Immature natural killer cell (primary cell): ENCODE measurements at places on chromosomes 11 and 22.

DNA sequence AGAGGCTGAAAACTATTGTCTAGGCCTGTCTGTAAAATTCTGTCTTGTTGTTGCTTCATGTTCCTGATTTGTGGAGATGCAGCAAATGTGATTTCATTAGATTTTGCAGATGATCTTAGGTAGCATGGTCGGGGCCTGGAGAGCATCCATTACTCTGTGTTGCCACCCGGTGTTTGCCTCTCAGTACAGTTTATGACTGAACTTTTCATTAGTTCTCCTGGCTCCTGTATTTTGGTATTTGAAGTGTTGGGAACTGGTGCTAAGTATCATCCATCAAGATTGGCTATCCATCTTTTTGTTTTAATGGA is 7.7 kb downstream of the YWHAH start:
- DNase-seq = no peak

GRCh38 chr22:27107824-27108223 is 450.4 kb downstream of the MIAT start:
- DNase-seq = no peak

DNA sequence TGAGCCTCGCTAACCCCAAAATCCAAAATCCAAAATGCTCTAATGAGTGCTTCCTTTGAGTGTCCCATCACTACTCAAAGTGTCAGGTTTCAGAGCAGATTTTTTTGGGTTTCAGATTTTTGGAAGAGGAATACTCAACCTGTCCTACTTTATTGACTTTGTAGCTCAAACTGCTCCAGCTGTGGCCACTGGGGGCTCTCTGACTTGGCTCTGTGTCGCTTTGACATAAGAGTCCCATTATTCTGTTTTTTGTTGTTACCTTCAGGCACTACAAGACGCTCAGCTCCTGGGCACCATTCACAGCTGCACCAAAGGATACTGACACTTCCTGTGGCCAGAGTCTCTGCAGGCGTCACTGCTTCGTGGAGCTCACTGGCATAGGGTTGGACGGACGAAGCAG is 41.1 kb downstream of the PHF21B start:
- DNase-seq = no peak

GRCh38 chr11:33478111-33478573 is 221.0 kb downstream of the HIPK3 start:
- DNase-seq = no peak

- DNase-seq = no peak
Measured at GRCh38 chr11:107752949-107753822, 41.3 kb upstream of the SLN start.

DNA sequence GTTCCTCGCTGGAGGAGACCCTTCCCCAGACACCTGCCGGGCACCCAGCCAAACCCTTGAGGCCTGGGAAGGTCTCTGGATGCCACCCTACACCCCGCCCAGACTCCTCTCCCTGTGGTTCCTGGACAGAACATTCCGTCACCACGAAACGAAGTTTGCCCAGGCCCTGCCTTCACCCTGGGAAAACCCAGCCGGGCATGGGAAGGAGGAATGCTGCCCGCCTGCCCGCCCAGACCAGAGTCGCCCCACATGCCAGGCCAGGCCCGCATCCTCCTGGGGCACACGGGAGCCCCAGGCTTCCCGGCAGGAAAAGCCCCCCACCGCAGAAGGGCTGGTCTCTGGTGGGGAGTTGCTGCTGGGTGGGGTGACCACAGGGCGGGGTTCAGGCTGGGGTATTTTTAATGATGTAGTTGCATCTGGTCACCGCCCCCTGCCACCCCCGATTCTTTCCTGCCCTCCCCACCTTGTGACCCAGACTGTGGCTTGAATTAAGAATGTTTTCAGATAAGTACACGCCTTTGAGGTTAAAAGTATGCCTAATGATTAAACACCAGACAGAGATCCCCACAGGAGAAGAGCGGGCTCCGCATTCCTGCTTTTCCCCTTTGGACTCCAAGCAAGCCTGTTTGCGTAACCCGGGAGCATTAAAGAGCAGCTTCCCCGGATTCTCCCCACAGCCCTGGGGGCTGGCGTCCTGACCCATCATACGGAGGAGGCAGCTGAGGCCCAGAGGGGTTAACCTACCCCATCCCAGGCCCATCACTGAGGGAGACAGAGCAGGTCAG is 44.6 kb upstream of the PPARA start:
- no peak for DNase-seq

GRCh38 chr11:126601550-126602215 is 246.2 kb downstream of the ST3GAL4 start:
- no peak for DNase-seq

GRCh38 chr11:131884461-131885073 is 514.2 kb downstream of the NTM start:
- no peak for DNase-seq

GRCh38 chr11:68923614-68924013 is 19.9 kb downstream of the IGHMBP2 start:
- no peak for DNase-seq

DNA sequence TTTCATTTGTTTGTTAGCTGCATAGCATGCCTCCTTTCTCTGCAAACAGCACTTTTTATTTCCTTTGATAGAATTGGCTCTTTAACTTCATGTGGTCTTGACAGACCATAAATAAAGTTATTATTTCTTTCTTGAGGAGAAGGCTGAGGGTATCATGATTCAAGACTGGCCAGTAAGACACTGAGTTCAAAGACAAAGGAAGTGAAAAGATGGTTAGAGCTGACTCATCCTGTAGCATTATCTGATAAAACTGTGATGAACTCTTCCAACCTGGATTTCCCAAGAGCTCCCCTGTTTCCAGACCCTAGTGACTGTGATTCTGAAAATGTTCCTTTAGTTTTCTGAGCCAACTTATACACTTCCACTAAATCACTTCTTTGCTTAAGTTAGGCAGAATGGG is 179.3 kb upstream of the FAT3 start:
- DNase-seq = no peak

- no peak for DNase-seq
Measured at GRCh38 chr11:8650401-8650990, 32.0 kb downstream of the TRIM66 start.

GRCh38 chr22:33325232-33326004 is 267.2 kb upstream of the SYN3 start:
- no peak for DNase-seq

- DNase-seq = no peak
Measured at GRCh38 chr11:126840201-126840886, 160.2 kb downstream of the KIRREL3 start.

GRCh38 chr22:39601180-39601535 is 30.6 kb downstream of the CACNA1I start:
- no peak for DNase-seq

- no peak for DNase-seq
Measured at GRCh38 chr11:26037716-26038115, 294.2 kb upstream of the ANO3 start.

DNA sequence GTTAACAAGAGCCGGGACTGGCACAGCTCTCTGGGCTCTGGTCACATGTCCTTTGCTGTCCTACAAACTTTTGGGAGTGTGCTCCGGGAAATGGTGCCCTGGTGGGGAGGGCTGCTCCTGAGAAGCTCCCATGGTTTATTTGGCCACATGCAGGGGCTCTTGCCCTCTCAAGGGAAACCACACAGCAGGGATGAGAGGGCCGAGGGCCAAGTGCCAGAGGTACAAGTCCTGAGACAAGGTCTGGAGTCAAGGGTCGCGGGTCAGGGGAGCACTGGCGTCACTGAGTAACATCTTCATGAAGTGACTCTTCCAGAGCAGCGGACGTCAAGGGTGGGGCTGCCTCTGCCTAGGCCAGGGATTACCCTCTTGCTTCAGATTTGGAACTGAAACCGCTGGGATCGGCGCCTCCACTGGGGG is 1160.6 kb downstream of the TBC1D22A start:
- DNase-seq = no peak

DNA sequence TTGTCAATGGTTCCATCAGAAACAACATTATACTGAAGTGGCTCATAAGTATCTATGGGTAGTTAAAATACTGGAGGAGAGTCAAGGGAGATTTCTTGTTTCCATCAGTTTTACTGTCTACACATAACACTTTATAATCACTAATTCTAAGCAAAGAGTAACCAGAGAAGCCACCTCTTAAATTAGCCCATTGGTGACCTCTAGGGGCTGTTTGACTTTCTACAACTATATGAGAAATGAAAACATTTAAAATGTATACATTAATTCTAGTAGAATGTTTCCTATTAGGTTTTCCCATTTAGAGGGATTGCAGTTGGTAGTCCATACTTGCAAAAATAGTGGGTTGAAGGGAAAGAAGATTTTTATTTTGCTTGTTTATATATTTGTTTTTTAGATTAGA is 504.3 kb downstream of the FAM181B start:
- no peak for DNase-seq

DNA sequence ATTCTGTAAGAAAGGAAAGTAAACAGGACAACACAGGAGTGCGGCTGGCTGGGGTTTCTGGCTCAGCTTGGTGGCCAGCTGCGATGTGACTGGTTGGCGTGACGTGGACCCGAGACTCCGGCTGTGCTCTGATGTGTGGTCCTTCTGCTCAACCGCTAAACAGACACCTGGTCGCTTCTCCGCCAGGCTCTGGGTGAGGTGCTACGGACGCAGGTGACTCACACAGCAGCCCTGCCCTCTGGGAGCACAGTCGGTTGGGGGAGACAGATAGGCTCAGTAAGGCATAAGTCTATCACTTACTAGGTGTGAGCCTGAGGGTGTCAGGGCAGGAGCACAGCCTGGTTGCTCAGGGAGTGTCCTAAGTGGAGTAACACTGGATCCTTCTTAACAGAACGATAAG is 8.2 kb downstream of the RTL6 start:
- no peak for DNase-seq

GRCh38 chr11:57646194-57646798 is 3.4 kb downstream of the YPEL4 start:
- DNase-seq = no peak

DNA sequence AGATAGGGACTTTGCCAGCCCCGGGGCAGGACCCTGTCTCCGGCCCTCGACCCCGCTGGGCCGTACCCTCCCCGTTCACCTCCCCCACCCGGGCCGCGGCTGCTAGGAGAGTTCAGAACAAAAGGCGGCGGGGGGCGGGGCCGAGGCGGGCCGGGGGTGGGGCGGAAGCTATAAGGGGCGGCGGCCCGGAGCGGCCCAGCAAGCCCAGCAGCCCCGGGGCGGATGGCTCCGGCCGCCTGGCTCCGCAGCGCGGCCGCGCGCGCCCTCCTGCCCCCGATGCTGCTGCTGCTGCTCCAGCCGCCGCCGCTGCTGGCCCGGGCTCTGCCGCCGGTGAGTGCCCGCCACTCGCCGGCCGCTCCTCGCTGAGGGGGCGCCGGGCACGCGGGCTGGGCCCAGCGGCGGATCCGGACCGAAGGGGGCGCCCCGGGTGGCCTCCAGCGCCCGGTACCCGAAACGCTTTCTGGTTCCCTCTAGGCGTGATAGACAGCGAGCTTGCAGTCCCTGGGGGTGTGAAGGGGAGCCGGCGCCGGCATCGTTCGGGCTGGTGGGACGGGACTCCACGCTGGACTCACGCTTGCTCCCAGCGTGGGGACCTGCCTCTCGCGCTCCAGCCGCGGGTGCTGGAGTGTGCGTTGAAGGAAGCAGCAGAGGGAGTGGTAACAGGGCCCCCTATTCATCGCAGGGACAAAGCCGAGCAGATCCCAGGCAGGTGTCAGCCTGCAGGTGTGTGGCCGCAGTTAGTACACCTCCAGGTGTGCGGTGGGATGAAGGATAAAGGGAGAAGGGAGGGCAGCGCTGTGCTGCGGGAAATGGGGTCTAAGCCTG is at the start of gene MMP11:
MMP11 (plus strand) TSS at position 201 of the 825 bp plus-strand sequence; CDS start at position 223, 22 bp downstream.
- peak; percentile 54 for DNase-seq

- DNase-seq = no peak
Measured at GRCh38 chr11:133172349-133172748, 360.0 kb downstream of the OPCML start.

GRCh38 chr11:116610190-116610589 is 162.6 kb downstream of the BUD13 start:
- DNase-seq = no peak

DNA sequence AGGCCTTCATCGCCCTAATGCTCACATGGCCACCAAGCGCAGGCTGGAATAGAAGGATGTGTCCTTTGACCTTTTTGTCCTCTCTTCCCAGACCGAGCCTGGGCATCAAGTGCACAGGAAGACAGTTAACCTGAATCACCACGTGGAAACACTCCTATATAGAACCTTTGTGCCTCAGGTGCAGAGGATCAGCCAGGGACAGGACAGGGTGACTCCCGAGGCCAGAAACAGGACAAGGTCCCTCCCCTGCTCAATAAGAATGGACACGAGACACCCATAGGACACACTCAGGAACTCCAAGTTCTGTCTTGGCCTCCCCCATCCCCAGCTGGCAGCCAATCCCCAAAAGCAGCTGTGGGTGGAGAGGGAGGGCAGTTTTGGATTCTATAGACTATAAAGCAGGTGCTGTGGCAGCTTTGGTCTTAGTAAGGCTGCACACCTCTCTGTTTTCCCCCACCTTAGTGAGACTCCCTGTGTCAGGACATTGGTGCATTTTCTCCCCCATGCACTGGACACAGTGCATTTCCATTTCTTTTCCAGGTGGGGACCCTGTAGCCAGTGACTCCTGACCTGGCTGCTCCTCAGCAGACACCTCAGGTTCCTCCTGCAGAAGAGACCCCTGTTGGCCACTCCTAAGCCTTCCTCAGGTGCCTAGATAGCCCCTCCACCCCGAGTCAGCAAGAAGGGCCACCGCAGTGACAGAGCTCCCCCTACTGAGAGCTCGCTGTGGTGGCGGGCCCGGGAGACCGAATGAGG is 43.6 kb upstream of the POU2AF1 start:
- DNase-seq = no peak

DNA sequence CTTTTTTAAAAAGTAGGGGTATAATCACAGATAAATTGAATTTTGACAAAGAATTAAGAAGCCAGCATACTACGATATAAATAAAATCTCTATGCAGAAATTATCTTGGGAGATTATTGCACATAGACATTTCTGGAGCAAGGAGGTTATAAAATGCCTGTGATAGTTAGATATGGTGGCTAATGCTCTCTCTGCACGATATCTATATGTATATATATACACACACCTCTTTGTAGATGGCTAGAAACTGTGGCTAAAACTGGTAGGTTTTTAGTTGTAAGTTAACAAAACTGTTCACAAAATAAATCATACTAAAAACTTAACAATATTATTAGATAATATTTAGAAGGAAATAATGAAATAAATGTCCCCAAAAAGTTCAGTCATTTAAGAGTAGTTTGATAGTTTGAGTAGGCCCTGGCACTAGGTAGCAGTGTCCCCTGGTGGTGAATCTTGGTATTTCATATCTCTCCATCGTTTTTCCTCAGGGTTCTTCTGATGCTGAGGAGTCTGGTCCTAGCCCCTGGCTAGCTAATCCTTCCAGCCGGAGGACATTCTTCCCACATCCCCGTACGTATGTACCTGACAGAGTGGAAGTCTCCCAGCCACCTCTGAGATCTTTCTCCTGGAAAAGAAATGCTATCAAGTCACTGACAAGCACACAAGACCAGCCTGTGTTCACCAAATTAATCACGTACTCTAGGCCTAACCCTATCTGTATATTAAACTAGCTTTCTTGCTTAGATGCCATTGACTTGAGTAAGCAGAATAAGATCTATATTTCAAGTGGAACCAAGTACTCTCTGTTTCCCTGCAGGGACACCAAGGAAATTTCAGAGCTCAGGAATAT is 32.2 kb downstream of the ART5 start:
- no peak for DNase-seq

GRCh38 chr11:76680518-76681425 is 10.2 kb upstream of the LRRC32 start:
- peak; percentile 49 for DNase-seq

GRCh38 chr22:44691796-44692661 is 10.0 kb upstream of the PRR5 start:
- DNase-seq = no peak

- no peak for DNase-seq
Measured at GRCh38 chr22:24894220-24894975, 52.1 kb downstream of the LHFPL7 start.

GRCh38 chr11:60241786-60242185 is 1.2 kb downstream of the MS4A4E start:
- no peak for DNase-seq

GRCh38 chr22:37563153-37564081 is 3.1 kb downstream of the CDC42EP1 start:
- DNase-seq = no peak
